Cardiac muscle cell (in vitro differentiated cells and primary cell): ENCODE measurements at places on chromosomes 4 and X.

DNA sequence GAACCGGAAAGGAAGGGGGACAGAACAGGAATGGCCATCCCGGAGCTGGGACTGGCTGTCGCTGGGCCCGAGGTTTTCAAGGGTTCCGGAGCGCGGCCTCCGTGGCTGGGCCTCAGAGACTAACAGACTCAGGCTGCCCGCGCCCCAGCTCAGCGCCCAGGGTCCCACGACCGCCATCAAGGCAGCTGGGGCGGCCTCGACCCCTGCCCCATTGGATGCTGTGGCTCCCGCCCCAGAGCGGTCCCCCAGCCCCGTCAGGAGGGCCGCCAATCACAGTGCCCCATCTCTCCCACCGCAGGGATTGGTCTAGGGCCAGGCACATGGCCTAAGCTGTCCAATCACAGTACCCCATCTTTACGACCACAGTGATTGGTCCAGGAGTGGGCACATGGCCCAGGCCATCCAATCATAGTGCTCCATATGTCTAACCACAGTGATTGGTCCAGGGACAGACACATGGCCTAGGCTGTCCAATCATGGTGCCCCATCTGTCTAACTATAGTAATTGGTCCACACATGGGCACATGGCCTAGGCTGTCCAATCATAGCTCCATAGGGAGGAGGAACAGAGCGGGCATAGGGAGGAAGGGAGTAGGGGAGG, 105.3 kb upstream of the NKX1-1 start:
- no peak for DNase-seq

DNA sequence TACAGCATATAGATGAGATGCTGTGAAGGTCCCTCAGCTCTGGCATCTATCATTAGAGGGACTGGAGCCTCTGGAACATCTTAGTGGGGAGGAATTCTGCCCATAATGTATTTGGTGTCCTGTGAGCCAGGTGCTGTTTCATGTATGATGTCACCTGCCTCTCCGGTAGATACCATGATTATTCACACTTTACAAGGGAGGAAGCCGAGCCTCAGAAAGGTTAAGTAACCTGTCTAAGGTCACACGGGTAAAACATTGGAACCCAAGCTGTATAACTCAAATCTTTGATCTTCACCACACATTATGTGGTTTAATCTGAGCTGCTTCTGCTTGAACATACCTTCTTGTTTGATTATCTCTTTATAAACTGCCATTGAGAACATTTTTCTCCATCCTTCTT, 442.8 kb downstream of the BCOR start:
- DNase-seq, result no peak

- no peak for DNase-seq
These were observed 145.0 kb upstream of the AADAT start for GRCh38 chr4:170234800-170235199.

DNA sequence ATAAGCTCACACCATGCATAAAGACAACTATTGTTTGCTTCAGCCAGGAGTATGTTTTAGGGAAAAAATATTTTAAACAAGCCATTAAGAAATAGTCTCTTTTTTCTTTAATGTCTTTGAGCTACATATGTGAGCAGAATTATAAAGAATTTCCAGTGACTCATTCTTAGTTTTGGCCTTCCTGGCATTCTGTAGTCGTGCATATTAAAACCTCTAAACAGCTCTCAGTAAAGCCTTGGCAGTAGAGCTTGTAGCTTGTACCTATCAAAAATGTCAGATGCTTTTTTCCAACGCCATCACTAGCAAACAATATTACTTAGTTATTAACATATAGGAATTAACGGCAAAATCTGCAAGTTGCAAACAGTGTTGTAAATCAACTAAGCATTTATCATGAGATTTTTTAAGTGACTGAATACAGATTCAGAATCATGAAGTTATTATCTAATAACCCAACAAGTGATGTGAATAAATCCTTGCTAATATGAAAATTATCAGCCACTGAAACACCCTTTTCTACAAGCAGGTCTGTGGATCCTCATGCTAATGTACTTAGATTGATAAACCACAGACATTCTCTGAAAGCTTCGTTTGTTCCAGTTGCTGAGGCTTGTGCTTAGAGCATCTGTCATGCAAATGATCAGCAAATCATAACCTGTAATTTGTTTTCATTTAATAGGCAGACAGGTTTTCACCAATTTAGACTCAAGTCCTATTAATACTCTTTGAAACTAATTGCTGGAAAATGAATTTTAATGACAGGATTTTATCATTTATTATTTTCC, 412.0 kb upstream of the ATOH1 start:
- no peak for DNase-seq

- peak; percentile 13 for DNase-seq
These were observed 263.2 kb downstream of the IL15 start for GRCh38 chr4:141899541-141899940.

GRCh38 chr4:42101446-42101975, 50.9 kb downstream of the BEND4 start:
- DNase-seq, result peak; percentile 38

DNA sequence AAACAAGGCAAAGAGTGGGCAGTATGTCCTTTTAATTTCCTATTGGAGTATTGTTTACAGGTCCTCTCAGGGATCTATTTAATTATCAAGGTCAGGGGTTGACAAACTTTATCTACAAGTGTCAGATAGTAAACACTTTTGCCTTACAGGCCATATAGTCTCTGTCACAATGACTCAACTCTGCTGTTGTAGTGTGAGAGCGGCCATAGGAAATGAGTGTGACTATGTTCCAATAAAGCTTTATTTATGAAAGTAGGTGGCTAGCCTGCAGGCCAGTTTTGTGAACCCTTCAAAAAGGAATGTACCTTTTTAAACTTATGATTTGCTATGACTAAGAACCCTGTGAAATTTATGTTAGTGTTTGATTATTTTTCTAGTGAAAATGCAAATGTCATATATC, 156.1 kb downstream of the GPAT3 start:
- no peak for DNase-seq
